ENCODE measurements at places on chromosomes 5 and 9.

DNA sequence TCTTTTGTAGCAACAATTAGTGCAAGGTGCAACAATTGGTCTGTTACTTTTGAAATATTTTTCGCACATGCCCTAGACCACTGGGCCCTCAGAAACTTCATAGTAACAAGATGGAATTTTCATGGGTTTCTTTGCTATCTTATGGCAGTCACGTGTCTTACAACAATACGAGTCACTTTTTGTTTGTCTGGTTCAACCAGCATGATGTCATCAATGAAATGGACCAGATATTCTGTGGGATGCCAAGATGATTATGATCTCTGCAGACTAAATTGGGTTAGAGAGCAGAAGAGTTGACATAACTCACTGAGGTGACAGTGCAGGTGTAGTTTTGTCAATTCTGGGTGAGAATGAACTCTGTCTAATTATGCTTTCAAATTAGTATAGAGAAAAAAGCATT, 239.6 kb upstream of the RIOK2 start:
- no peak for DNase-seq

DNA sequence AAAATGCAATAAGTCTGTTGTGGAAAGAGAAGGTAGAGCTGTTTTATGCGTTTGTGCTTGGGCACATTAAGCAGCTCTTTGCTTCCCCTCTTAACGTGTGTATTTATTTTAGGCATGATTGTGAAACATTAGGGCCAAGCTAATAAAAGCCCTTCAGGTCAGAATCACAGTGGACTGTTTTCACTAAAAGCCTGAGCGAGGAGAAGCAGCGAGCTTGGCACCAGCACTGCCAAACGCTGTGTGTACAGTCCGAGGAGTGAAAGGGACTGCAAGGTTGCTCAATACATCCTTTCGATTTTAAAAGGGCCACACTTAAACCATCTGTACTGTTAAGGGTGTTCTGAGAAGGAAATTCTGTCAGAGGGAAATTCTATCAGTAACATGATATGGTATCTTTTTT, 107.2 kb upstream of the CKMT2 start:
- no peak for DNase-seq

- DNase-seq: no peak
Measured at GRCh38 chr9:105957830-105958229, 263.5 kb downstream of the TMEM38B start.

DNA sequence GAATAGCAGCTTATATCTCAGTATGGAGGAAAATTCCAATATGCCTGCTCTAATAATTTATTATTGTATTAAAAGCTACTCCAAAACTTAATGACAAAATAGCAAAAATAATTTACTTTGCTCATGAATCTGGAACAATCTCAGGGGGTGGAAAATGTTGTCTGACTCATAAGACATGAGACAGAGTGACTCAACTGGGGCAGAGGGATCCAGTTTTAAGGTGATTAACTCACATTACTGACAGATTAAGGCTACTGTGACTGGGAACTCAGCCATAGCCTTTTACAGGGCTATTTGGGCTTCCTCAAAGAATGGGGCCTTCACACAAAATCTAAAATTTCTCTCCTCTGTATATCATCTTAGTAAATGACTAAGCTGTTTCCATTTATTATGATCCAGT, 1172.9 kb downstream of the CDH12 start:
- no peak for DNase-seq

DNA sequence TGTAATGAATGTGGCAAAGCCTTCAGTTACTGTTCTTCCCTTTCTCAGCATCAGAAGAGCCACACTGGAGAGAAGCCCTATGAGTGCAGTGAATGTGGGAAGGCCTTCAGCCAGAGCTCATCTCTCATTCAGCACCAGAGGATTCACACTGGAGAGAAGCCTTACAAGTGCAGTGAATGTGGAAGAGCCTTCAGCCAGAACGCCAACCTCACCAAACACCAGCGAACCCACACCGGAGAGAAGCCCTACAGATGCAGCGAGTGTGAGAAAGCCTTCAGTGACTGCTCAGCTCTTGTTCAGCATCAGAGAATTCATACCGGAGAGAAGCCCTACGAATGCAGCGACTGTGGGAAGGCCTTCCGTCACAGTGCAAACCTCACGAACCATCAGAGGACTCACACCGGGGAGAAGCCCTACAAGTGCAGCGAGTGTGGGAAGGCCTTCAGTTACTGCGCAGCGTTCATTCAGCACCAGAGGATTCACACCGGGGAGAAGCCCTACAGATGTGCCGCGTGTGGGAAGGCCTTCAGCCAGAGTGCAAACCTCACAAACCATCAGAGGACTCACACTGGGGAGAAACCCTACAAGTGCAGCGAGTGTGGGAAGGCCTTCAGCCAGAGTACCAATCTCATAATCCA, 6.8 kb downstream of the RPL12 start:
- no peak for DNase-seq

- no peak for DNase-seq
Measured at GRCh38 chr9:91775708-91776028, 174.4 kb downstream of the ROR2 start.

GRCh38 chr5:150372639-150373038, 15.1 kb downstream of the TCOF1 start:
- no peak for DNase-seq

Measured in NCI-H2081 treated with DMSO at 0.1 percent for 48 hours (cell line).